ENCODE measurements at places on chromosomes 11 and 22. TPM values are rescaled to one million over a fixed set of nuclear protein-coding genes. Genes with fewer than 3 reads are reported as not detected.

BDNF gene
- total RNA-seq, result not detected

OR51I1 gene
- not detected for total RNA-seq

WNT7B gene
- not detected for total RNA-seq

DGCR6 gene
- 1.2 TPM for total RNA-seq

IGLL1 gene
- total RNA-seq, result not detected

ANO9 gene
- total RNA-seq, result 88.2 TPM

GGTLC2 gene
- not detected for total RNA-seq

DNA sequence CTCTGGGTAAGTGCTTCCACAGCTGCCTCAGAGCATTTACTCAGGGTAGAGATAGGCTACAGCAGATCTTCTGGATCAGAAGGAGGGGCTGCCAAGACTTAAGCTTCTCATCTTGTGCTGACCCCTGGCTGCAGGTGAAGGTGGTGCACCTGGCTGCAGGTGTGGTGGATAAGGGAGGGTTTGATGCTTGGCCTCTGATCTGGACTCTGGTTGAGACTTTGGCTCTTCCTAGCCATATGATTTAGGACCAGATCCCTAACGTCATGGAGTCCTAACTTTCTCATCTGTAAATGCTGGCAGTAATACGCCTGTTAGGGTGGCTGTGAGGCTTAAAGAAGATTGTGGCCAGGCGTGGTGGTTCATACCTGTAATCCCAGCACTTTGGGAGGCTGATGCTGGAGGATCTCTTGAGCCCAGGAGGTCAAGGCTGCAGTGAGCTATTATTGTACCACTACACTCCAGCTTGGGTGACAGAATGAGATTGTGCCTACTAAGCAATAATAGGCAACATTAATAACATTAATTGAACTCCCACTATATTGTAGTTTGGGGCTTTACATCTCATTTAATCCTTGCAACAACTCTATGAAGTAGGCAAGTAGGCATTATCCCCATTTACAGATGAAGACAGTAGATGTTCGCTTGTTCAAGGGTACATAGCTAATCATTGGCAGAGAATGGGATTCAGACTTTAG, 10.7 kb downstream of the DTX4 start:
- no peak for DNase-seq
- no peaks in the 10 kb centered on the region for H3K36me3 ChIP-seq
- H3K27ac ChIP-seq, result no peak overlapping the region
- no peaks in the 10 kb centered on the region for H3K27me3 ChIP-seq

DNA sequence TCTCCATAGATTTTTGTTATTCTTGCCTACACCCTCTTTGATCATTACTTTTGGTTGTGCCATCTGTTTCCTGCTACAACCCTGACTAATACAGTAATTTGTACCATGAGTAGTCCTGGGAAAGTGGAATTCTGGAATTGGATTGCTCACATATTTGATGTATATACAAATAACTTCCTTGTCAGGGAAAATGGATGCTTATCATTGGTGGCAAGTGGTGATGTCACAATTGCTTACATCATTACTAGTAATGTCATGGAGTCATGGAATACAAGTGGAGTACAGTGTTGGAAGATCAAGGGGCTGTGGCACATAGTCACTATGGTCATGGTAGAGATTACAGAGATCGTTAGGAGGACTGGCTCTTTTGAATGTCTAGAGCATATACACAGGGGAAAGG, 24.4 kb downstream of the AASDHPPT start:
- H3K27ac ChIP-seq, result no peak overlapping the region
- H3K36me3 ChIP-seq, result peaks cover 18% of the 10 kb centered on the region
- no peaks in the 10 kb centered on the region for H3K4me1 ChIP-seq
- H3K27me3 ChIP-seq, result no peaks in the 10 kb centered on the region
- DNase-seq, result no peak
- H3K4me3 ChIP-seq, result no peak overlapping the region

- H3K36me3 ChIP-seq, result peaks cover 73% of the 10 kb centered on the region
- peak overlapping the region; percentile 47 for H3K27ac ChIP-seq
- no peaks in the 10 kb centered on the region for H3K27me3 ChIP-seq
Measured at GRCh38 chr11:6737872-6738466, 33.8 kb downstream of the OR2AG2 start.

DNA sequence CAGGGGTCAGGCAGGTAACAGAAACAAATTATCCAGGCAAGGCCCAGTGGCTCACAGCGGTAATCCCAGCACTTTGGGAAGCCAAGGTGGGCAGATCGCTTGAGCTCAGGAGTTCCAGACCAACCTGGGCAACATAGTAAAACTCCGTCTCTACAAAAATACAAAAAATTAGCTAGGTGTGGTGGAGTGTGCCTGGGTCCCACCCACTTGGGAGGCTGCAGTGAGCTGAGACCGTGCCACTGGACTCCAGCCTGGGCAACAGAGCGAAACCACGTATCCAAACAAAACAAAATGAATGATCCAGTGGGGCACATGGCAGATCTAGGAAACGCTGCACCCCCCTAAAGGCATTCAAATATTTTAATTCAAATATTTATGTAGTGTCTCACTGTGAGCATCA, 9.9 kb downstream of the NUMA1 start:
- peaks cover 60% of the 10 kb centered on the region for H3K4me1 ChIP-seq
- DNase-seq, result no peak
- H3K36me3 ChIP-seq, result peaks cover 49% of the 10 kb centered on the region
- H3K27ac ChIP-seq, result no peak overlapping the region
- H3K27me3 ChIP-seq, result no peaks in the 10 kb centered on the region

DNA sequence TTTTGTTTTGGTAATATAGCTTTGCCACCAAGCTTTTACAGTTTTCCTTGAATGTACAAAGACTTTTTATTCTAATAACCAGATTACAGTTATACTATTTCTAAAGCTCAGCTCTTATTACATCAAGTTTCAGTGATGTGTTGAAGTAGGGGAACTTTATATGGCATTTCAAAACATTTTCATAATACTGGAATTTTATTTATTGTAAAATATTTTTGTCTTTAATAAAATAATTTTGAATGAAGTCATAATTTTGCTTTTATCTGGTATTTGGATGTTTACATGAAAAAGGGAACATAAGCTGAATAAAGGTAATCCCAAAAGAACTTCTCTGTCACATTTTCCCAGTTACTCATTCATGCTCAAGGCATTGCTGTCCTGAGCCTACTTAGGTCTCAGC, 34.7 kb downstream of the RTN3 start:
- H3K36me3 ChIP-seq, result no peaks in the 10 kb centered on the region
- no peak overlapping the region for H3K27ac ChIP-seq
- no peak for DNase-seq
- H3K27me3 ChIP-seq, result no peaks in the 10 kb centered on the region
- H3K4me3 ChIP-seq, result no peak overlapping the region

DNA sequence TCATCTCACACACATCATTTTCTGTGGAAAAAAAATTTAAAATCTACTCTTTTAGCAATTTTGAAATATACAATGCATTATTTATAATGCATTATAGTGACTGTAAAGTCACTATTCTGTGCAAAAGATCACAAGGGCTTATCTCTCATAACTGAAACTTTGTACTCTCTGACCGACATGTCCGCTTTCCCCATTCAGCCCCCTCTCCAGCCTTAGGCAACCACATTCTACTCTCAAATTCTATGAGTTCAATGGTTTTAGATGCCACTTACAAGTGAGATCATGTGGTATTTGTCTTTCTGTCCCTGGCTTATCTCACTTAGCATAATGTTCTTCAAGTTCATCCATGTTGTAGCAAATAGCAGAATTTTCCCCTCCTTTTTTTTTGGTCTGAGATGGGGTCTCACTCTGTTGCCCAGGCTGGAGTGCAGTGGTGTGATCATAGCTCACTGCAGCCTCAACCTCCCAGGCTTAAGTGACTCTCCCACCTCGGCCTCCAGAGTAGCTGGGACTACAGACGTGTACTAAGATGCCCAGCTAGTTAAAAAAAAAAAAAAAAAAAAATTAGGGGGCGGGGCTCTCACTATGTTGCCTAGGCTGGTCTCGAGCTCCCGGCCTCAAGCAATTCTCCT, 44.5 kb downstream of the SYN3 start:
- no peaks in the 10 kb centered on the region for H3K36me3 ChIP-seq
- no peaks in the 10 kb centered on the region for H3K4me1 ChIP-seq
- no peak for DNase-seq
- H3K27ac ChIP-seq, result no peak overlapping the region
- H3K27me3 ChIP-seq, result peaks cover 5% of the 10 kb centered on the region

DNA sequence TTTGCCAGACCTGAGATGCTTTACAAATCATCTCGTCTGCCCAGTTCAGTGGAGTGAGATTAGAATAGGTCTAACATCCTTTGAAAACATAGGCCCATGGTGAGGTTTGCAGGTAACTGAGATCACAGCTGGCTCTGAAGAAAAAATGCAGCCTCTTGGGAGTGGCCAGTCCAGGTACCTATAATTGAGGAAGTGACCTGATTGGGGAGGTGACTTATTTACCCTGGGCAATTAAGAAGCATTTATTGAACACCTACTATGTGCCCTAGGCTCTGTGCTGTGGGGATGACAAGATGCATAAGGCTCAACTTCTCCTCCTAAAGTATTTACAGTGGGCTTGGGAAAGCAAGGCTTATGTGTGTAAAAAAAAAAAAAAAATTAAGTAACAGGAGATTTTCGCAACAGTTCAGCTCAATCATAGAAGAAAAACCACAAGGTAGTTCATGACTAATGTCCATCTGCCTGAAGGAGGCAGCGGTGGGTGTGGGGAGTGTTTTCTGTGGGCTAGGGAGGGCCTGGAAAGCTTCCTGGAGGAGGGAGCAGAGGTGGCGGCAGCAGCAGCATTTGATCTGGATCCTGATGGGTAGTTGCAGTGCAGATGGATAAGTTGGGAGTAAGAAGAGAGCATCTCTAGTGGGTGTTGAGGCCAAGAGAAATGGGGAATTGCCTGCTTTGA, 16.1 kb downstream of the MICAL2 start:
- H3K4me3 ChIP-seq, result no peak overlapping the region
- H3K4me1 ChIP-seq, result peaks cover 61% of the 10 kb centered on the region
- H3K27ac ChIP-seq, result peak overlapping the region; percentile 16
- no peaks in the 10 kb centered on the region for H3K27me3 ChIP-seq
- no peak for DNase-seq
- peaks cover 3% of the 10 kb centered on the region for H3K36me3 ChIP-seq

DNA sequence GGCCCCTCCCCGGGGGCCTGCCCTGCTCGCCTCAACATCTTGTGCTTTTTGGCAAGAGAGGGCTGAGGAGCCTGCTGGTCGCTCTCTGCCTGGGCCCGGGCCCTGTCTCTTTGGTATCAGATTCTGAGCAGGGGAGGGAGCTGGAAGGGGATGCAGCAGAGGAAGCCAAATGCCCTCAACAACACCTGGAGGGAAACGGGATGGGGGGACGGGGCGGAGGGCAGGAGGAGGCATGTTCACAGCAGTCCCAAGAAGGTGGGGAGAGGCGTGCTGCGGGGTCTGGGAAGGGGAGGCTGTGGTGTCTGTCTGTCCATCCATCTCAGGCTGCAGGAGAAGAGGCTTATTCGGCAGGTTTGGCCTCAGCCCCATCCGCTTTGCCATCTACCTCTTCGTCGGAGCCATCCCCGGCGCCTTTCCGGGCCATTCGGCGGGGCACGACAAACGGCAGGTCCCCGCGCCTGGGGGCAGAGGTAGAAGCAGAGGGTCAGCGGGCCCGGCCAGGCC, 29.4 kb downstream of the APOL1 start:
- no peak overlapping the region for H3K27ac ChIP-seq
- no peaks in the 10 kb centered on the region for H3K27me3 ChIP-seq
- H3K36me3 ChIP-seq, result peaks cover 60% of the 10 kb centered on the region
- H3K4me3 ChIP-seq, result no peak overlapping the region

- H3K27me3 ChIP-seq, result no peaks in the 10 kb centered on the region
- DNase-seq, result no peak
- H3K4me1 ChIP-seq, result peaks cover 7% of the 10 kb centered on the region
- no peak overlapping the region for H3K4me3 ChIP-seq
- peak overlapping the region; percentile 65 for H3K27ac ChIP-seq
- no peaks in the 10 kb centered on the region for H3K36me3 ChIP-seq
Measured at GRCh38 chr22:46878191-46878948, 115.9 kb downstream of the TBC1D22A start.

- no peak for DNase-seq
- H3K36me3 ChIP-seq, result peaks cover 31% of the 10 kb centered on the region
Measured at GRCh38 chr11:96219981-96220623, 122.9 kb downstream of the MAML2 start.

DNA sequence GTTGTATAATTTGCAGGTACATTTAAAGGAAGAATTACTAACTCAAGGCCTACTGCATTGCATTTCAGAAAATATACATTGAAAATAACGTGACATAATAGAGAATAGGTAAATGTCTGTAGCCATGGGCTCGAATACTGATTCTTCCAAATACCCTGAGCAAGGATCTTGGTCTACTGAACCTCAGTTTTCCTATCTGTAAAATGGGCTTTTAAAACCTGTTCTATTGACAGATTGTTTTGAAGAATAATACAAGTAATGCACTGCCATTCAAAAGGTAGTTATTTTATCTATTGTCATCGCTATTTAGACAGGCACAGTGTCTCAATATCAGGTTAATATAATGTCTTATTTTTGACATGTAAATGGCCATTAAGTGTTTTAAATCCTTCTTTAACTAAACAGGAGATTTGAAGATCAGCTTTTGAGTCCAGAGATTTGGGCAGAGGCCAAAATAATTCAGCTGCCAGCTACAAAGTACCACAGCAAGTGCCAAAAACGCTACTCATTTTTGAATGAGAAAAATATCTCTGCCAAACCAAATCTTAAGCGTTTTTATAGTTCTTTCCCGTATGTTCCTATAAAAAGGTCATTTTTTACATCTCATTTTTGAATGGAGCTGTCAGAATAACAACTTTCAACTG, 56.7 kb downstream of the CTSC start:
- DNase-seq, result no peak
- no peaks in the 10 kb centered on the region for H3K4me1 ChIP-seq
- H3K36me3 ChIP-seq, result peaks cover 31% of the 10 kb centered on the region
- H3K27me3 ChIP-seq, result no peaks in the 10 kb centered on the region
- no peak overlapping the region for H3K4me3 ChIP-seq
